ENCODE measurements at places on chromosomes 12 and 14. TPM values are rescaled to one million over a fixed set of nuclear protein-coding genes. Genes with fewer than 3 reads are reported as not detected.

DNA sequence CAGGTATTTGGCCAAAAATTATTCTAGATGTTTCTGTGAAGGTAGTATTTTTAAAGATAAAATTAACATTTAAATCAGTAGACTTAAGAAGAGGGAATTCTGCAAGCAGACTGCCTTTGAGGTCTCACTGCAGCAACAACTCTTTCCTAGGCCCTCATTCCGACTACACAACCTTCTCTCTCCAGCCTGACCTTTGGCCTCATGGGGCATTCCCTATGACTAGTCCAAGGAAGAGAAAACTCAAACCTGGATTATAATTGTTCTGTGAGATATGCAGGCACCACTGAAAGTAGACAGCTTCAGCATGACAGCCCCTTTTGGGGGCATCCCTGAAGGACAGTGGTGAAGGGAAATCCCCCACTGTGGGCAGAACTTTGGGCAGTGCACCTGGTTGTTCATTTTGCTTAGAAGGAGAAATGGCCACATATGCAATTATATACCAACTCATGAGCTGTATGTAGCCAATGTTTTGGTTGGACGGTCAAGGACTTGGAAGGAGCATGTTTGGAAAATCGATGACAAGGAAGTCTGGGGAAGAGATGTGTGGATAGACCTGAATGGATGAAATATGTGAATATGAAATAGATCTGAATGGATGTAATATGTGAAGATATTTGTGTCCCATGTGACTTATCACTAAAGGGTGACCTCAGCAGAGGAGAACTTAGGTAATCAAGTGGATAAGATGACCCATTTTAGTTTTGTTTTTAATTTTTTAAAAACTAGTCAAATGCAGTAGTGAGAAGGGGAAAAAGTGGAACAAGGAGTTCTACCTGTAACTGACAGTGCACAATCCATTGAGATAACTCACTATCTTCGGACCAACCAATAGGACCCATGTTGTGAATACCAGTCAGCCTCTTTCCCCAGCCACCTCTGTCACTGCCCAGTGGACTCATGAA, 233.3 kb upstream of the FOXN3 start:
- H3K27ac ChIP-seq: no peak overlapping the region
- no peaks in the 10 kb centered on the region for H3K27me3 ChIP-seq
- no peaks in the 10 kb centered on the region for H3K4me1 ChIP-seq
- H3K4me3 ChIP-seq: no peak overlapping the region
- H3K36me3 ChIP-seq: no peaks in the 10 kb centered on the region

- peaks cover 28% of the 10 kb centered on the region for H3K4me1 ChIP-seq
- H3K27me3 ChIP-seq: peaks cover 4% of the 10 kb centered on the region
- H3K27ac ChIP-seq: no peak overlapping the region
- H3K4me3 ChIP-seq: no peak overlapping the region
- peak; percentile 45 for DNase-seq
- peaks cover 13% of the 10 kb centered on the region for H3K36me3 ChIP-seq
Observed at GRCh38 chr12:132163911-132164288, 19.6 kb downstream of the NOC4L start.

DNA sequence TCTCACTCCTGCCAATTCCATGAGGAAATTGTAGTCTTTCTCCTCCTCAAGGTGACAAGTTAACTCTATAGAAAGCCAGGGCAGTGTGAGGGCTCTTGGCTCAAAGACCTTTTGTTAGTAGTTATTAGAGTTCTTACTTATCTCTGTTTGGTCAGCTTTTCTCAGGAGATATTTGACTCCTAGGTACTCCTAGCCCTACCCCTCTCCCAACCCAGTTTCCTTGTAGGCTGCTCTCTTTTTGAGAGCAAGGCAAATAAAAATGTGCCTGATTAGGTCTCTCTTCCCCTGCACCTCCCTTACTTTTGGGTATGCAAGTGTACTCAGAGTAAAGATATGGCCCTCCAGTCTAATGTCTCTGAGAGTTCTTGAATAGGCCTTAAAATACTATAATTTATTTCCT, 23.8 kb downstream of the BTG1 start:
- no peaks in the 10 kb centered on the region for H3K36me3 ChIP-seq
- H3K4me3 ChIP-seq: no peak overlapping the region
- H3K27me3 ChIP-seq: no peaks in the 10 kb centered on the region
- peaks cover 2% of the 10 kb centered on the region for H3K4me1 ChIP-seq
- no peak overlapping the region for H3K27ac ChIP-seq

DNA sequence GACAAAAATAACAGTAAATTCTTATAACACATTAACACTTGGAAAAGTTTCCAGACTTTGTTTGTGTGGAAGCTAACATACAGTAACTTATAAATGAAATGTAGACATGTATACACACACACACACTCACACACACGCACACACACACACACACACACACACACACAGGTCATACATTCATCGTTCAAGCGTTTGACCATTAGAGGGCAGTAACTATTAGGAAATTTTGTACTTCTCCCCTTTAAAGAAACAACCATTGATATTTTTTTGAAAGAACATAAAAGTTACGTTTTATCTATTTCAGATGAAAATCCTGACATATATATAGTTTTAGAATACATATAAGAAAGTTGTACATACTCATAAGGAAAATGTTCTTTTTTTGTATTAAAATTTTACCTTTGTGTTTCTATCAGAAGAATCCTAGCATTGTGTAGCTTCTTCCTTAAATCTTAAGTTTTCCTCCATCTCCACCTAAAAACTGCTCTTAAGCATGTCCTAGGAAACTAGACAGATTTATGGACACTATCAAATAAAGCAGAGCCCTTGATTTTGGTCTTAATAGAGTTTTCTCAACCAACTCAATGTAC, 29.0 kb downstream of the PTPRQ start:
- H3K4me3 ChIP-seq: no peak overlapping the region
- no peak overlapping the region for H3K27ac ChIP-seq
- H3K4me1 ChIP-seq: no peaks in the 10 kb centered on the region
- peak; percentile 5 for DNase-seq
- H3K36me3 ChIP-seq: no peaks in the 10 kb centered on the region
- H3K27me3 ChIP-seq: no peaks in the 10 kb centered on the region

GRCh38 chr14:96264853-96265252, 8.8 kb downstream of the BDKRB1 start:
- no peak overlapping the region for H3K4me3 ChIP-seq
- no peaks in the 10 kb centered on the region for H3K4me1 ChIP-seq
- DNase-seq: no peak
- no peaks in the 10 kb centered on the region for H3K27me3 ChIP-seq
- H3K36me3 ChIP-seq: no peaks in the 10 kb centered on the region

DNA sequence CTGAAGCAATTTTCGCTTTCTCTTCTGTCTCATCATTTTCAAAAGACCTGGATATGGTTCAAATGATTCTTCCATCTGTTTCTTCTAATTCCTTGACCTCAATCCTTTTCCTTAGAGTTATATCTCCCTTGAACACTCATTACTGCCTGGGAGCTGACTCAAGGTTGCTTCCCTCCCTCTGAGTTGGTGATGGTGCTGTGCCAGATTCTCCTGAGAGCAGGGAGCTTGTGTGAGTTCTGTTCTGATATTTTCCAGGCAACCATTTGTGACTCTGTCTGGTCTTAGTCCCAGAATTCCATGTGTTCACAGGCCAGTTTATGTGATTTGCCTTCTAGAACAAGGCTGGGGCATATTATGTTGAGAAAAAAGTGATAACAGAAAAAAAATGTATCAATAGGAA, 505.1 kb upstream of the SYT1 start:
- H3K27ac ChIP-seq: no peak overlapping the region
- no peaks in the 10 kb centered on the region for H3K36me3 ChIP-seq
- no peak for DNase-seq

DNA sequence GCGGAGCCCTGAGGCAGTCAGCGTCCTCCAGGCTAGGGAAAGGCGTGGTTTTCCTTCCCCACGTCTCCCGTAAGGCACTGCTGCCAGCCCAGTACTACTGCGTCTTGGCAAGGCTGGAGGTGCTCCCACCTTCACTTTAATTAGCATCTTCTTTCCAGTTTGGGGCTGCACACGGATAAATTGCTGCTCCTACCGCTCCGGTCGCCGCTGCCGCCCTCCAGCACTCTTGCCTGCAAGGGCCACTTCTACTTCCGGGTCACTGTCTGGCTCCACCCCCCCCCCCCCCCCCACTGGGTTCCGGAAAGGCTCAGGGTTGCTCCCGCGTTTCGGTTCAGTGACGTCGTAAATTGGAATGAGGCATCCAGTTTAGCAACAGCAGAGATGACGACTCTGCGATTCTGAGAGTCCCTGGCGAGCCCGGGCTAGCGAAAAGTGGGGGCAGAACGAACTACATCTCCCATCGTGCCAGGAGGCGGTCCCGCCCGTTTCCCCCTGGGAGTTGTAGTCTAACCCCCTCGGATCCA, at the start of gene NEDD8:
Gene NEDD8 (minus strand): TSS at position 247 of the 524 bp plus-strand sequence. CDS start 100 bp downstream, at position 147.
- H3K4me3 ChIP-seq: peak within 1 kb of the TSS; percentile 93
- H3K36me3 ChIP-seq: peaks cover 21% of the 10 kb centered on the region
- H3K27ac ChIP-seq: peak within 1 kb of the TSS; percentile 90
- H3K27me3 ChIP-seq: no peaks in the 10 kb centered on the region

GRCh38 chr12:92673756-92674155, 29.0 kb upstream of the PLEKHG7 start:
- H3K4me3 ChIP-seq: no peak overlapping the region
- DNase-seq: no peak
- H3K27ac ChIP-seq: no peak overlapping the region
- no peaks in the 10 kb centered on the region for H3K4me1 ChIP-seq

The GPR132 gene
- total RNA-seq: 1.3 TPM

Data from spinal cord (tissue), 10 donors.